ENCODE measurements at places on chromosomes 4 and X. TPM values are rescaled to one million over a fixed set of nuclear protein-coding genes. Genes with fewer than 3 reads are reported as not detected.

DNA sequence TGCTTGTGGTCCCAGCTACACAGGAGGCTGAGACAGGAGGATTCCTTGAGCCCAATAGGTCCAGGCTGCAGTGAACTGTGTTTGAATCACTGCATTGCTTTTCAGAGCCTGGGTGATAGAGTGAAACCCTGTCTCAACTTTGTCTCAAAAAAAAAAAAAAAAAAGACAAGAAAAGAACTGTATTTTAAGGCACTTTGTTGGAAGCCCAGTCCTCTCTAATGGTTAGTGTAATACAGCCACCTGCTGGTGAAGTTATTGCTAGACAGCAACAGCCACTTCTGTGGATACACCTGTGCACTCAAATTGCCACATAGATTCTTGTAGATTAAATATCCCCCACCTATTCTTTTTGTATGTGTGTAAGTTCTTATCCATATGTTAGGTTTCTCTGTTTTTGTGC is 10.1 kb upstream of the FGG start:
- peak; percentile 36 for DNase-seq

GRCh38 chr4:158018221-158018830 is 154.5 kb downstream of the GASK1B start:
- no peak for DNase-seq

DNA sequence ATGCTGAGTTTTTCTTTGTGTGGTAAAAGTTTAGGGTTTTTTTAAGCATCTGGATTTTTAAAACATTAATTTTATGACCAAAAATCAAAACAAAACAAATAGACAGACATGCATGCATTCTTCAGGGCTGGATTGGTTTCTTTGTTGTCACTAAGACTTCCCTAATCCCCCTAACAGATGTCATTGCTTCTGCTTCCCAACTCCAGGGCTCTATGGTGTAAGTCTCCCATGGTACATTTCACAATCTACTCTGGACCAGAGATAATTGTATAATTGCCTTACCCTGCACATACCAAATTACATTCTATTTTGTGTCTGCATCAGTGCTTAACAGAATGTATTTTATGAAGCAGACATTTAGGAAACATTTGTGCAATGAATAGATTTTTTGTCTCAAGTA is 529.1 kb upstream of the SMIM31 start:
- no peak for DNase-seq

DNA sequence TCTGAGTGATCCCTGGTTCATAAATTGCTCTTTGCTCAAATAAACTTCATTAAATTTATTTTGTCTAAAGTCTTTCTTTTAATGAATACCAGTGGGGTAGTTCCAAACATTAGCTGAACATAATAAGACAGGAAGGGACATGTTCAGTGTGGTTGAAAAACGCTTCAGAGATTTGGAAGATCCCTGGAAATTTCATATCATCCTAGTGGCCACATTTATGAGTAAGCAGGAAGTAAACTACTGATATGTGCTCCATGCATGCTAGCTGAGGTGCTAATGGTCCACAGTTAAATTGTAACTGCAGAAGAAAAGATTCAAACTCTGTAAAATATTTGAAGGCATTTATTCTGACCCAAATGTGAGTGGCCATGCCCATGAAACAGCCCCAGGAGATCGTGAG is 1328.7 kb downstream of the ADGRL3 start:
- DNase-seq: peak; percentile 48

GRCh38 chr4:104719539-104720230 is 225.0 kb upstream of the CXXC4 start:
- no peak for DNase-seq

DNA sequence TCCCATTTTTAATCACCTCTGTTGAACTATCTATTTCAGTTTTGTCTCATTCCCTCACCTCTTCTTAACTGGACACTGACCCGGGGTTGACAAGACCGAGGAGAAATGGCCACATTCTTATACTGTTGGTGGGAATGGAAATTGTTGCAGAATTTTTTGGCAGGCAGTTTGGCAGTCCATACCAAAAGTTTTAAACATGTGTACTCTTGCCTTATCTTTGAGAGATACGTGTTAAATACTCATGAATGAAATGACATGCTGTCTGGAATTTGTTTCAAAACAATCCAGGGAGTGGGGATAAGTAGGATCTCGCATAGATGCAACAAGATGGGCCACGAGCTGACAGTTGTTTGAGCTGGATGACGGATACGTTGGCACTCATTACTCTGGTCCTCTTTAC is 12.1 kb downstream of the FGFBP1 start:
- DNase-seq: no peak

DNA sequence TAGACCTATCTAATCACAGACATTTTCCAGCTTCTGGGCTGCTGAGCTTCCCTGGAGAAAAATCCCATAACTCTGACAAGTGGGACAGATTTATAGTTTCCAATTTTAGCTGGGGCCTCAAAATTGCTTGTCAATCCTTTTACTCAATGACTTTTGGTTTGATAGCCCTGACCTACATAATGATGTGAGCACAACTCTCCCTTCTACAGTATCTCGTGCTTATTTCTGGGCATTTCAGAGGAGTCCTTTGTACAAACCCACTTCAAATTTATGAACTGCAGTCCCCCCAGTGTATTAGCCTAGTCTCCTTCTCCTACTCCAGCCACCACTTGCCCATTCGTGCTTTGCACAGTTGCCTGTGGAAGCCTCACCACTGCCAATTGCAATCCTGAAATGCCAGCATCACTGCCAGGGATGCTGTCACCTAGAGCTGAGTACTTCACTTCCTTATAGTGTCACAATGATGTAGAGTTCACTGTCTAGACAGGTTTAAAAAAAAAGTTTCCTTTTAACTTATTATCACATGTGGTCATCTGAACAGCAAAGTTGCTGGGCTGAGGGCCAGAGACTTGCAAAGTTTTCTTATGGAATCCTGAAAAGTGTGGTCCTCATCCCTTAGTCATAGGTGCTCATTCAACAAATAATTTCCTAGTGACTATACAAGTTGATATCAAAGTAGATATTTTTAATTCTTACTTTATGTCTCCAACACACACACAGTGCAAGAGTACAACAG is 21.2 kb downstream of the TRAM1L1 start:
- peak; percentile 0 for DNase-seq

RTL3 gene
- polyA plus RNA-seq: not detected

- DNase-seq: no peak
Measured at GRCh38 chr4:73396993-73397972, 6.8 kb upstream of the ALB start.

- DNase-seq: no peak
Measured at GRCh38 chr4:2742081-2742822, 13.9 kb downstream of the TNIP2 start.

- DNase-seq: no peak
Measured at GRCh38 chr4:120753854-120754253, 168.7 kb downstream of the PRDM5 start.

GRCh38 chr4:87151730-87152129 is 68.7 kb downstream of the KLHL8 start:
- DNase-seq: no peak

KLHL13 gene
- polyA plus RNA-seq: 10.5 TPM

DNA sequence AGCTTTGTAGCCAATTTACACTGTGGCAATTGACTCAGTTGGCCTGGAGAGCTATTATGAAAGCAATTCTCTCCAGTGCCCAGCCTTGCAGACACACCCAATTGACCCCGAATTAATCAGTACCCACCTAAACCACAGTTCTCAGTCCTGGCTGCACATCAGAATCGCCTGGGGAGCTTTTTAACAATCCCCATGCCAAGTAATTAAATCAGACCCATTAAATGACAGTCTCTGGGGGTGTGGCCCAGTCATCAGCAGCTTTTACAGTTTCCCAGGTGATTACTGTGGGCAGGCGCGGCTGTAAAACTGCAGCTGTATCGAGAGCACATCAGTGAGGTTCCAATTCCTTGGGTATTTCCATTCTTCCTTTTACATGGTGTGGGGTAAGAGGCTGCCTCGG is 460.9 kb upstream of the FAT1 start:
- peak; percentile 78 for DNase-seq

GRCh38 chr4:742742-743311 is 37.2 kb downstream of the PCGF3 start:
- peak; percentile 40 for DNase-seq

- no peak for DNase-seq
Measured at GRCh38 chr4:184395971-184396391, 78.4 kb downstream of the IRF2 start.

- DNase-seq: no peak
Measured at GRCh38 chr4:40967550-40967949, 217.8 kb downstream of the NSUN7 start.
